ENCODE measurements at places on chromosomes 2 and 18.
A peak's percentile ranks its signal among the peaks of the same experiment; 100 is the strongest.

DNA sequence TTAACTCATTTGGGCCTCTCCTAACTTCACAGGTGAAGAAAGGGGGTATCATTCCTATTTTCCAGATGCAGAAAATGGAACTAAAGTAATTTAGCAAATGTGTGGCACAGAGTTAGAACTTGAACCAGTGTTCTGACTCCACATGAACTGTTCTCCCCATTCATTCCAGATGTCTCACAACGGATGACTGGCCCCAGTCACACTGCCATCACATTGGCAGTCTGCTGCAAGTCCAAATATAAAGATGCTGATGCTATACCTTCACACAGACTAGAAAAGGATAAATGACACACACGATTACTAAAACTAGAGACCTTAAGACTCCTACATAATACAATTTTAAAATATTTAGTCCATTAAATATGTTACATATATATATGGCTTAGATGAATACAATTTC is 195.7 kb downstream of the NBAS start:
- no peak for DNase-seq

GRCh38 chr2:174764280-174765255 is at the start of gene CHRNA1:
Gene CHRNA1 (minus strand): TSS chr2:174764472. CDS start chr2:174764394, 78 bp downstream.
- no peak for DNase-seq

DNA sequence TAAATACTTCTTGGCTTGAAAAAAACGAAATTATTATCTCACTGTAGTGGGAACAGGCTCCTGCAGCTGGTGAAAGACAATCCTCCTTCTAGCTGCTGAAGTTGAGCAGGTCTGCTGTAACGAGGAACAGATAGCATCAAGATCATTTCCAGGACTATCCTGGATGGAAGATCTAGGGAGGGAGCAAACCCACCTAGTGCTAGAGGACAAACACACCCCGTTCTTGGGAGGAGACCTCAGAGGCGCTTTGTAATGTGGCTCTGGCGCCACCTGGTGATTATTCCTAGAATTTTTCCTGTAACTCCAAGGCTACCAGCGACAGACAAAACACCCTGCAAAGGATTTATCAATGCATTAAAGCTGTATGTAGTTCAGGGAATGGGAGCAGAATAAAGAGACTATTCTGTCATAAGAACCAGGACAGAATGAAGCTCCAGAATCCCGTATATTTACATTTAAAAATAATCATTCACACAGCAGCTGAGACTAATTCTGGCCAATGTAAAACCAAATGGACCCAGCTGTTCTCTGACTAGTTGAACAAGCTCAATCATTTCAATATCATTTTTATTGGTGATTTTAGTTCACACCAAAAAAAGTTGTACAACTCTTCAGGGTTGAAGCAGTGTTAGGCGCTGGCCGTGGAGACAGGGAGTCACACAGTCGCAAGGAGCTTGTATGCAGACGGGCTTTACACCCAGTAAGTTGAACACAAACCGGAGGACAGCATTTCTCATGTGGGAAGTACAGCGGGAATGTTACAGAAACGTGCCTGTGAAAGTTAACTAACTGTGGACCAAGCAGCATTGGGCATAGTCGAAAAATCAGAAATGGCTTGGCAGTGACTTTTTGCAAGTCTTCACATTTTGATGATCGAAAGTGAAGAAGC is 290.3 kb downstream of the TRIB2 start:
- peak; percentile 23 for DNase-seq

DNA sequence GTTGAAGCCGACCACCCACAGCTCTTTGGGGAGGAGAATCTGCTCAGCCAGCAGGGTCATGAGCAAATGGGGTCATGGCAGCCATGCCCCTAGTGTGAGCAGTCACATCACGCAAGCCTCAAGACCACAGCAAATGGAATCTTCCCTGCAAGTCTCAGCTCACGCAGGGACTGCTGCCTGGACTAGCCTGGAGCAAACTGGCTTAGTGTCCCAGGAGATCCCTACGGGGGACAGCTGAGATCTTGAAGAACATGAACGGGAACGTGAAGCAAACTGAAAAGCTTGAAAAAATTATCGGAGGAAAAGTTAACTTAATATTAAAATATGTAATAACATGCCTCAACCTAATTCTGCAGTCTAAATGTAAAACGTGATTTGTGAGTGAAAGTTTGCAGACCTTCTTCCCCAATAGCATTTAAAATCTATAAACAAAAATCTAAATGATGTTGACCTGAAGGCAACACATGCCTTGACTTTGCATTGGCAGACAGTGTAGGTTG is 118.4 kb downstream of the FAM124B start:
- no peak for DNase-seq

DNA sequence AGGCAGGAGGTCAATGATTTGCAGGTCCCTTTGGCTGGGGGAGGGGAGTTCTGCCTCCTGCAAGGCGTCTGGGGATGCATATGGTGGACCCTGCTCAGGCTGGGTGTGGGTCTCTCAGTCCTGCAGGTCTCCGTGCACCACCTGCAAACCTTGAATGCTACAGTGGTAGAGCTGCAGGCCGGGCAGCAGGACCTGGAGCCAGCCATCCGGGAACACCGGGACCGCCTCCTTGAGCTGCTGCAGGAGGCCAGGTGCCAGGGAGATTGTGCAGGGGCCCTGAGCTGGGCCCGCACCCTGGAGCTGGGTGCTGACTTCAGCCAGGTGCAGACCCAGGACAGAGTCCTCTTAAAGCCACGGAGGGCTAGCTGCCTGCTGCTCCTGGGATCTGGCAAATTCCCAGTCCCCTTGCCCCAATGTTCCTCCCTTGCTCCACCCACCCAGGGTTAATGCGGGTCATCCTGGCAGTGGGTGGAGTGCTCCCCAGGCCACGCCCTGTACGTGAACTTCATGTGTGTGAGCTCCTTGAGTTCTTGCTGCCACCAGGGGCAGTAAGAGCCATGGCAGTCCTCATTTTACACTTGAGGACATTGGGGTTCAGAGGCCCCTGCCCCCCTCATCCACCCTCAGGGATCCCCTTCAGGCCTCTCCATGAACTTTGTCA is 3.1 kb downstream of the PROM2 start:
- no peak for DNase-seq

DNA sequence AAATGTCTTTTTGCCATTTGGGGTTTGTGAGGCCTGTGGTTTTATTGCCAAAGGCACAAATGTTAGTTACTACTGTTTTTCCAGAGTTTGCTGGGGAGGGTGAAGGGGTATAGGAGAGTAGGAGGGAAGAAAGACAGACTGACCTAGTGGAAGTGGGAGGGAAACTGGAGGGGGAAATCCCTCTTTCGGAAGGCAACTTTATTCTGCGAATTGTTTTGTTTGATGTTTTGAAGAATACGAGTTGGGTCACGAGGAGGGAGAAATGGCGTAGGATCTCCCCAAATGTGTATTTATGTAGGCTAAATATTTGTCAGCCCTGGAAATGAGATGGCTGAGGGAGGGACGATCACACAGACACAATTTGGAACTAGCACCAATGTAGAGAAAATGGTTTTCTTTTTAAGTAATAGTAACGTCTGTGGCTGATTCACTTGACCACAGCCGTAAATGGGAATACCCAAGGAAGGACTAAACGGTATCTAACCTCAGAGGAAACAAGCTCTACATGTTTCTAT is 172.3 kb downstream of the ICOS start:
- DNase-seq, result no peak

DNA sequence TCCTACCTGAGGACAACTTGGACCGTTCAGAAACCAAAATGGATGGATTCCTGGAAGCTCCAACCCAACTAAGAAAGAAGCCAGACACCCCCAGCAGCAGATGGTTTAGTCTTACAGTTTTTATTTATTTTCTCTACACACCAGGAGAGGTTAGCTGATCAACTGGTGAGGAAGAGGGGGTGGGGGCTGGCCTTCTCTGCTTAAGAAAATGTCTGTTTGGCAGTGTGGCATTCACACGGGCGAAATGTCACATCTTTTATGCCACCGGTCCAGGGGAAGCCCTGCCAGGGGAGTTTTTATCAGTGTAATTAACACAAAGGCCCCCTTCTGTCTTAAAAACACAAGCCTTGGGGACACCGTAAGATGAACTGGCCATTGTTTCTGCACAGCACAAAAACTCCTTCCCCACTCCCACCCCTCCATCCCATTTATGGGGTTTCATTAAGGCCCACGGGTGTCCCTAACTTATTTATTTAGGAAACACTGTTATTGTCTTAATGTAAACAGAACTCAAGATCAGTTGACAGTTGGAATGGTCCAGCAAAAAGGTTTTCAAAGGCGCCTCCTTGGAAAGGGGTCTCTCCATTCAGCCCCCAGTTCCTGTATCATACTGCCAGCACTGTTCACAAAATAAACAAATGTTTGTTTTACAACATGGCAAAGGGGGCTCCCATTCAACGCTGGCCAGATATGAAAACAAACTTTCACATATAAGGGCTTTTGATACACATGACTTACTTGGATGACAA is 217.0 kb downstream of the C1D start:
- DNase-seq, result no peak

DNA sequence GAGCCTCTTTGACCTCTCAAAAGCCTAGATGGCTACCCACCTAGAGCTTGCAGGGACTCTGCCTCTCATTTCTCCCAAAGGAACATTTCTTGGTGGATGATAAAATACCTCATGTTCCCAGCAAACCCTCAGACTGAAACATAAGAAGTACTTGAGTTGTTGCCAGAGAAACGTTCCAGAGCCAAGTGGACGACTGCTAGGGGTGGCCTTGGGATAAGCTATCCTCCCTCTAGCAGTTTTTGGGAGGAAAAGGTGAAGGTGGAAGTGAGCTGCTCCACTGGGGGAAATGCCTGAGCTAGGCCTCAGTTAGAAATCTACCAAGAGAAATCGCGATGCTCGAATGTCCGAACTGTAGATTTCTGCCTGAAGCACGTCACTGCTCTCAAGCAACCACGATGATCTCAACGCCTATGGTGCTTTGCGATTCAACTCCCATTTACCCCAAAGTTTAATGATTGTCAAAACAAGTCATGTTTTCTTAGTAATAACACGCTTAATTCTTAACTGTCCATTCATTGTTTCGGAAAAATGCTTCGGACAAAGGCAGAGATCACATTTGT is 91.5 kb downstream of the CCBE1 start:
- no peak for DNase-seq

GRCh38 chr2:63654959-63655358 is 66.2 kb downstream of the MDH1 start:
- no peak for DNase-seq

GRCh38 chr2:9473985-9474360 is 378 bp upstream of the IAH1 start:
- DNase-seq, result peak; percentile 62

GRCh38 chr2:134621939-134622705 is 96.7 kb downstream of the TMEM163 start:
- no peak for DNase-seq

- DNase-seq, result no peak
These were observed 140.4 kb upstream of the VRK2 start for GRCh38 chr2:57906152-57906732.

DNA sequence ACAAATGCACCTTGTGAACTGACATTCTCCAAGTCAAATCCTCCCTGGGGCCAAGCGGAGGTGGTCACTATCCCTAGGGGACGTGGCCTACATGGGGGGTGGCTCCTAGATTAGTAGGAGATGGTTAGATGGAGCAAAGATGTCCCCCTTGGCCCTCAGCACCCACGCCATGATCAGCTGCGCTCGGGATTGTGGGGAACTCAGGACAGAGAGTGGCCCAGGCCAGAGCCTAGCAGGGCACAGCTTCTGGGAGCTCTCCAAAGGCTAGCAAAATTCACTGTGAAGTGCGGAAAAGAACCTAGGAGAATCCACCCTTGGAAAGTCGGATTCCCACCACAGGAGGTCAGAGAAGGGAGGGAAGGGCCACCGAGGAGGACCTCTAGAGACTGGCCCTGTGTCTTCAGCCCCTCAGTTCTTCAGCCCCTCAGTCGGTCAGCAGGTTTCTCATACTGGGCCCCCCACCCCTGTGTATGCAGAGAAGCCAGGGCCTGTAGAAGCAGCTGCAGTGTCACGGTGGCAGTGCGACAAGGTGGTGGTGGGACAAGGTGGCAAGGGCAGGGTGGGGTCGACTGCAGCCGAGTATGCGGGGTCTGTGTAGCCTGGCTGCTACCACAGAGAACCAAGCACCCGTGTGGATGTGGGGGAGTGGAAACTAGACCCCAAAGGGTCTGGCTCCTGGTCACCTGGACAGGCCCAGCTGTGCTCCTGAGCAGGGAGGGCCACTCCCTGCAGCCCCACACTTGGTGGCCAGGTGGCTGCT is 18.4 kb downstream of the GPR55 start:
- no peak for DNase-seq

DNA sequence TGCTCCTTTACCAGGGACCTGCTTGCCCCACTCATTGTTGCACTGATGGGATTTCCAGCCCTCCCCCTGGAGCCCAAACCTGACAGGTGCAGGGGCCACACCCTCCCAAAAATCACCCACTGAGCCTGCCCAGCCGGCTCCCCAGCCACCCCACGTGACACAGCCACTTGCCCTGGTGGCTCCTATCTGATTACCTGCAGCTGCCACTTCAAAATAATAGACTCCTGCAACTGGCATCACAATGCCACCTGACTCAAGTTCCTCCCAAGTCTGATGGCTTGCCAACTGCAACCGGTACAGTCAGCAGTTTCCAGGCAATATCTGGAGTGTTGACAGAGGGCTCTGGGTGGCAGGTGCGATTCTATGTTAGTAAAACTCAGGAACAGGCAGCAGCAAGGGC is 66.2 kb downstream of the CRACDL start:
- DNase-seq, result no peak

DNA sequence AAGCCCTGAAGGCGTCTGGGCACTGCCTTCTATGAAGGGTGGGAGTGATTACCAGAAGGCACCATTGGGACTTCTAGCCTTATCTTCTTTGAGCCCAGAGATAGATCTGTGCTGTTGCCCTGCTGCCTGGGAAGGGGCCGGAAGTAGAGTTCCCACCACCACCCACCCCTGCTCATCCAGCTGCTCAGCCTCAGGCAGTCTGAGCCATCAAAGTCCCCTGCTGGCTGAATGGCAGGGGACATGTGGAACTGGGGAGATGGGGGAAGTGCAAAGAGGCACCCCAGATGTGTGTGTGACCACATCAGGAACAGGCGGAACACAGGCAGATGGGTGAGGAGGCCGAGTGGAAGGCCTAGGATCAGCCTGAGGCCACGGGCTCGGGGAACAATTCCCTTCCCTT is 3.3 kb upstream of the WNT10A start:
- DNase-seq, result no peak

GRCh38 chr2:85133751-85134254 is 611 bp downstream of the TCF7L1 start:
- DNase-seq, result no peak

DNA sequence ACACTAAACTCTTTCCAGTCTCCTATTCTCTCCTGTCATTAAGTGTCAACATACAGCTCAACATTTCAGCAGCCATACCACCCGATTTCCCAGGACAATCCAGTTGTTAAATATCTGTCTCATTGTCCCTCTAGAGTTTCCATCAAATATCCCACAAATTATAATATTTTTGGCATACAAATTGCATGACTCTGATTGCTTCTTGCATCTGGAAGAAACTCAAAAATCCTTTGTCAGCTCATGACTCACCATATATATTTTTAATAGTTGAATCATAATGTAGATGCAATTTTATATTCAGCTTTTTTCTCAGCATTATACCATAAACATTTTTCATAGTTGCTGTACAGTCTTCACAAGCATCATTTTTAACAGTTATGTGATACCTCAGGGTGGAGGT is 7.2 kb downstream of the SLC30A3 start:
- no peak for DNase-seq

GRCh38 chr18:31102025-31102684 is at the start of gene DSC2:
Gene DSC2 (minus strand): TSS chr18:31102421. CDS start chr18:31101971, 450 bp downstream.
- no peak for DNase-seq

GRCh38 chr2:9820020-9820973 is 23.0 kb upstream of the TAF1B start:
- no peak for DNase-seq

- DNase-seq, result no peak
These were observed 7.3 kb downstream of the THOC1 start for GRCh38 chr18:260547-260946.
